ENCODE measurements at places on chromosomes 16 and 17.

DNA sequence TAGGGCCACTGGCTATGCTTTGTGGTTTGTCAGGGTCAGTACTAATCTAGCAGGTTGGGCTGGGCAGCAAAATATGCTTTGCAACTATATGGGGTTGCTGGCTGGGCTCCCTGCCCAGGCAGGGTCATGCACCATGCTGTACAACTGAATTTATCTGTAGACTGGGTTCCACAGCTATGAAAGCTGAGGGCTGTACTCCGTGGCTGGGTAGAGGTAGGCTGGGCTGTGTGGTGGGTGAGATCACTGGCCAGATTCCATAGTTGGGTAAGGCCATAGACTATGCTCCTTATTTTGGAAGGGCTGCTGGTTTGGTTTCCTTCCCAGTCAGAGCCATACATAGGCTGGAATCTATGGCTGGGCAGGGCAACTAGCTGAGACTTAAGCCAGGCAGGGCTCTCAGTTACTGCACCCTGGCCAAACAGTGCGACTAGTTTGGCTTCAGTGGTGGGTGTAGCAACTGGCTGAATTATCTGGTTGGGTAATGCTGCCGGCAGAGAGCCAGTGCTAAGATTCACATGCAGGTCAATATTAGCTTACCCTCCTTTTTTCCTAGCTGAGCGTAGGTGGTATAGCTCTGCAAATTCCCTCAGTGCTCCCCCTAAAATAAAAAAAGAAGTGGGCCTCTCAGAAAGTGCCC, 769.1 kb upstream of the CDH8 start:
- DNase-seq, result no peak

DNA sequence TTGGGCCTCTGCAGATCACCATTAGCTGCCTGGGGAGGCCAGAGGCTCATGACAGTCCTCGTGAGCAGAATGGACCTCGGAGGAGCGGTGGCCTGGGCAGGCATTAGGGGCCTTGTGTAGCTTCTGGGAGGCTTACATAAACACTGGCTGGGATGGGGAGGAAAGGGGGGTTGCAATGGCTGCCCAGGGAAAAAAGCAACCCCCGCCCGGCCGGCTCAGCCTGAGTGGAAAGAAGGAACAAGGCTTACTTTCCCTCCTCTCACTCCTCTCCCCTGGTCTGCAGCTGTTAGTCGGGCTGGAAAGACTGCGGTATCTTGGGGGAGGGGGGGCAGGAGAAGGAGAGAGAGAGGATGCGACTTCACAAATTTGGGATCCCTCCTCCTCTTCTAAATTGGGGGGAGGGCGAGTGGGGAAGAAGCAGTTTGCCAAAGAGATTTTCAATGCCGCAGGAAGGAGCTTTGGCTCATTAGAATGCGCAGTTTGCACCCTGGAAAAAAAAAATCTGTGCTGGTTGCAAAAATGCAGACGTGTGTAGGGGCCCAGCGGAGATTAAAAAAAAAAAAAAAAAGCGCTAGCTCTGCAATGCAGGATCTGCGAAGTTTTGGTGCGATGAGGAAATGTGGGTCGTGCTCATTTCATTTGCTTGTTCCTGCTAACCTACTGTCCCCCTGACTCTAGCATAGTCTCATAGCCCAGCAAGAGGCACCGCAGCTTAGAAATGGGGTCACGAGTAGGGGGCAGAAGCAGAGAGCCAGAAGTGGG, 6.6 kb upstream of the NR1D1 start:
- no peak for DNase-seq

DNA sequence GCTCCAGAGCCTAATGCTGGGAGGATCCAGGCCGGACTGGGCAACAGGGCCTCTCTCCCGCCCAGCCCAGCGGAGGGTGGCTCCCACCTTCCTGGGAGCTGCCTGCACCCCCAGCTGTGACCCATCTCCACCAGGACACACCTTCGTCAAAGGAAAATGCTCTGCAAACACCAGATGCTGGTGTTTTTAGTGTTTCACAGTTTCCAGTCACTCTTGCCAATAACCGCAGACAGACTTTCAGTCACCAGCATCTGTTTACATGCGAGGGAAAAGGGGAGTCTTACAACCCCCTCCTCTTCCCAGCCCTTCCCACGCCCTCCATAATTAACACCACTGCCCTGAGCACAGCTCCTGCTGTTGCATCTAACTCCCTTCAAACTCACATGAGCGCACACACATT, 25.3 kb downstream of the KLHDC4 start:
- DNase-seq, result no peak

DNA sequence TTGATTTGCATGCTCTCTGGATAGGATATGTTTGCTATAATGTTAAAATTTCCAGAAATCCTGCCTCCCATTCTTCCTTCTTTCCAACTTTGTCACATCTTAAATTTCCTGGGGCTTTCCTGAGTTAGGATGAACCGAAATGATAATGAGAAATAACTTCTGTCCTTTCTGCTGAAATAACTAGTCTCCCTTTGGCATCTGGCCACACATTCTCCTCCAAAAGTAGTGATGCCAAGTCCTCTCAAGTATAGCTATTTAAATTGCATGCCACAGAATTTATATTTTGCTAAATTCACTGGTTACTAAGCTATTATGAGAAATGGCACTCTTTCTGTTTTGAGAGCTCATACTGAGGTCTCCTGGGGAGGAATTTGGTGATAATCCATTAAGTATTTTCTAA, 30.6 kb downstream of the FAM20A start:
- no peak for DNase-seq

GRCh38 chr17:7706631-7707354, 1.8 kb downstream of the EFNB3 start:
- no peak for DNase-seq

DNA sequence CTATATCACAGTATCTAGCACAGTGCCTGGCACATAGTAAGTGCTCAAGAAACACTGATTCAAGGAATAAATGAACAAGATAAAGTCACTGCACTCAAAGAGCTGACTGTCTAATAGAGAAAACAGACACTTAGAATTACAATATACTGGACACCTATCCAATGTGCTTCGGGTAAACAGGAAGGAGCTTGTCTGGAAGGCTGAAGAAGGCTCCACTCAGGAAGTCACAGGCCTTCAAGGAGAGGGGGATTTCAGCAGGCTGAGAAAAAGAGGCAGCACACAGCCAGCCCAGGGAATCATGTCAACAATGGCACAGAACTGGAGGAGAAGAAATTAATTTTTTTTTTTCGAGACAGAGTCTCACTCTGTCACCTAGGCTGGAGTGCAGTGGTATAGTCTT, 9.7 kb upstream of the IL4R start:
- no peak for DNase-seq

- no peak for DNase-seq
Observed at GRCh38 chr16:82796047-82796446, 169.3 kb downstream of the CDH13 start.

- no peak for DNase-seq
Observed at GRCh38 chr17:28476076-28476865, 2.8 kb downstream of the SLC13A2 start.

DNA sequence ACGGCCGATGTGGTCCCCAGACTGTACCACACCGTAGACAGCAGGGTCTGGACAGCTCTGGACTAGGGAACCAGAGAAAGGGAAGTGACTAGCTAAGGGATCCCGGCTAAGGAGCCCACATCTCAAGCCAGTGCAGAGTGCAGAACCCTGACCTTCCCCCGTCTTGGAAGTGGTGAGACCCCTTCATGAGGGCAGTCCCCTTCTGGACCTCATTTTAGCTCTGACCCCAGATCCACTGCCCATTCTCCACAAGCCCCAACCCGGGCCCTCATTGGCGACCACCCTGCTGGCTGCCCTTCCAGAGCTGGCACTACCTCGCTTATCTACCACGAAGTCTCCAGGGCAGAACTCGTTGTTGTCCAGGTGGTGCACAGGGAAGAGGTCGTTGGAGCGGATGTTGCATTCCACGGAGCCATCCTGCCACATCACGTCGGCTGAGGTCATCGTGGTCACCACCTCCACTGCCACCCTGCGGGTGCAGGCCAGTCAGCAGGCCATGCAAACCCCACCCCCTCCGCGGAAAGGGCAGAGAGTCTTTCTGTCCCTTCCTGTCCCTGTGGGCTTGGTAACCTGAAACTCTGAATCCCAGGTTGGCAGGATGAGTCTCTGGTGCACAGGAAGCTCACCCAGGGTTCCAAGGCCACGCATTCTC, 14.2 kb downstream of the SPHK1 start:
- no peak for DNase-seq

DNA sequence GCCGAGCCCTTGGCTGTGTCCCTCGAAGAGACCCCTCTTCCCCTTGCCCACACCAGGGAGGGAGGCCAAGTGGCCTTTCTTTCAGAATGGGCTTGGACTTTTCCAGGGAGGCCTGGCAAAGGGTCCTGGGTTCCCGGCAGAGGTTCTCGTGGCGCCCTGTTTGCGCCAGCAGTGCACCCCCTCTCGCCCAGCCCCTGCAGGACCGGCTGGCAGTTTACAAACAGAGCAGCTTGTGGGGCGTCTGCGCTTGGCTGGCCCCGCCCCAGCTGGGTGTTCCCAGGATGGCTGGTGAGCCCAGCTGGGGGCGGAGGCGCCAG, 137.8 kb upstream of the CIBAR2 start:
- no peak for DNase-seq

DNA sequence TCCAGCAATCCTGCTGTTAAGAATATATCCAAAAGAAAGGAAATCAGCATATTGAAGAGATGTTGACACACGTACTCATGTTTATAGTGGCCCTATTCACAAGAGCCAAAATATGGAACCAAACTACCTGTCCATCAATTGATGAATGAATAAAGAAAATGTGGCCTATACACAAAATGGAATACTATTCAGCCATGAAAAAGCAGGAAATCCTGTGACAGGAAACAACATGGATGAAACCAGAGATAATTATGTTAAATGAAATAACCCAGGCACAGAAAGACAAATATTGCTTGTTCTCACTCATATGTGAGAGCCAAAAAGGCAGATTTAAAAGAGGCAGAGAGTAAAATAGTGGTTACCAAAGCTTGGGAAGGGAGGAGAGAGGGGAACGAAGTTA, 127.1 kb downstream of the KCNJ2 start:
- no peak for DNase-seq

GRCh38 chr17:38877130-38877851, 7.4 kb downstream of the LASP1 start:
- no peak for DNase-seq

DNA sequence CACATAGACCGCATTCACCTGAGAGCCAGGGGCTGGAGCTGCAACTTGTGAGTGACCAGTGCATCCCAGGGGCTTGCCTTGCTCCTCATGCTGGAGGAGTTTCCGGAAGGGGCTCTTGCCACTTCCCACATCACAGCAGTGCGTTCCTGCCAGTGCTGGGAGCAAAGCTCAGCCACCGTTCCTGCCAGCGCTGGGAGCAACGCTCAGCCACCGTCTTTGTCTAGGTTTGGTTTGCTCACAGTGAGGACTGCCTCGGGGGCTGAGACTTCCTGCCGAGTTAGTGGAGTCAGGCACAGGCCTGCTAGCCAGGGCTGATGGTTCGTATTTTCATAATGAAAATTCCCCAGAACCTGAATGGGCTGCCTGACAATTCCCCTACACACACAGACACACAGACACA, 5.4 kb upstream of the CHRNE start:
- DNase-seq, result no peak

DNA sequence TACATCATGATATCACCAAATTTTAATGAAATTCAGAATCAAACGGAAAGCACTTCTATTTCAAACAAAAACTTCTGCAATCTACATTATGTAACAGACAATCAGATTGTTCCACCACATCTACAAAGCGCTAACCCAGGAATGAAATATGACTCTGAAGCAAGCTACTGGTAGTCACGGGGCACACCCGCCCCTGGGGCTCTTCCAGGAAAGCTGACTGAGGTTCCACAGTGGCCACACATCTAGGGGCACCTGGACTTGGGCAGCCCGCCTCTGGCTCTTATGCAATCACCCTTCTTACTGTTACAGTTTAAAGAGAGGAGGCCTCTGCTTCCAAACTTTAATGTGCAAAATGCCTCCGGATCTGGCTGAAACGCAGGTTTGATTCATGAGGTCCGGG, 27.5 kb downstream of the ZCCHC14 start:
- DNase-seq, result no peak

DNA sequence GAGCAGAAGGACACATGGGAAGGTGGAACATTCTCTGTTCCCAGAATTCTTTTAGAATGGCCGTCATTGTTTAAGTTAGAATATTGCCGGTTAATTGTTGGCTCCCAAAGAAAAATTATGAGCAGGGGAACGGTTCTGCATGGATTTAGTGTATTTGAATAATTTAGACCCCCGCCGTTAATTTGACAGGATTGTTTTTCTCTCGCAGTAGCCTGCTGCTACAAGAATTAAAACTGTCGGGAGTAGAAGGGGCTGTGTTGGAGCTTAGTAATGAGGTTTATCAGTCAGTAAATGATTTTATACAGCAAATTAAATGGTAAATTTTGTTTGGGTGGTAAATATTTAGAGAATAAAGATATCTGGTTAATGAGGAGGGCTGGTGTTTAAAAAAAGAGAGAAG, 431.2 kb upstream of the DYNLRB2 start:
- no peak for DNase-seq

DNA sequence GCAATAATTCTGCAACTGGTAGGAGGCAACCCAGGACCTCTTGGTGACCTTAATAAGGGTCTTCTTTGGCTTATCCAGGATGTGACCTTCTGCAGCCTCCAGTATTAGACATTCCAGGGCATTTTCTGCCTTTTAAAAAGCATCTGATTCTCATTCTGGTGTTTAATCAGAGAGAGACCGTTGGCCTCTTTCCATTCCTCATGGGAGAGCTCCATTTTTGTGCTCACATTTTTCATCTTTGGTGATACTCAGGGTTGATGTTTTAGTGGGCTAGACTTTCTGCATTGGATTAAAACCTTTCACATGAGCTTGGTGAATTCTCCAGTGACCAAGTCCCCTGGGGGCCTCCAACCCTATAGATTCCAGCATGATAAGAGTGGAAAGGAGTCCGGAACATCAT, 150.2 kb upstream of the CACNG5 start:
- DNase-seq, result no peak

DNA sequence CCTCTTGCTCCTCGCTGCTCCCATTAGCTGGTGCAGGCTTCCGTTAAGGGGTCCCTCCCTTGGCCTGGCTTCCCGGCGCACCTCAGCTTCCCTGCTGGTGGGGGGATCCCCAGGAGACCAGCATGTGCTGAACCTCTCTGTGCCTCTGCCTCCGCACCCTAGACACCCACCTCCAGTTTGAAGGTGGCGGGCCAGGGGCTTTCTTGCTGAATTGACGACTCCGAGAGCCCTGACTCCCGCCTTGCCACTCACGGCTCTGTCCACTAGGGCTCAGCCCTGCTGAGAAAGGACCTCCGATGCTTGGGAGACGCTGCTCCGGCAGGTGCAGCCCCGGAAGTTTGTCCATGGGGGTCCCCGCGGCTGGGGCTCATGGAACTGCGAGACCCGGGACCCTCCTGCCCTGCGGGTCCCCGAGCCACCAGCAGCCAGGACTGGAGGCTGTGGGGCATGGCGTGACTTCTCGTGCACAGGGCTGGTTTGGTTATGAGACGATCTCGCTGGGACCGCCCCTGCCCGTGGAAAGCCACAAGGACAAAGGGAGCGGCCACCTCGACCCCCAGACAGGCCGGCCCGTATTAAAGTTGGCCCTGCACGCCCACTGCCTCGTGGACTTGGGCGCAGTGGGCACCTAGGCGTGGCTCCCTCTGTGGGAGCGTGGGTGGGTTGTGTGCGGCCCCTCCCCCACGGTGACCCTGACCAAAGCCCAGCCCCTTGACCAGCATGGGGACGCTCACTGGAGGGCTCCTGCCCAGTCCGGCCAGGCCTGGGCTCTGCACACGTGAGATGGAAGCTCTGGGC, 8.1 kb downstream of the CHMP6 start:
- no peak for DNase-seq

Measured in activated T-helper 1 cell treated with anti-CD3 and anti-CD28 coated beads, Interleukin-2, amount 50 U/mL, for 16 hours (primary cell).